Immature natural killer cell (primary cell): ENCODE measurements at places on chromosomes 16 and 17.

GRCh38 chr17:32835291-32835761 is 41.6 kb downstream of the MYO1D start:
- no peak overlapping the region for H3K27ac ChIP-seq
- H3K4me1 ChIP-seq, result no peaks in the 10 kb centered on the region
- no peaks in the 10 kb centered on the region for H3K36me3 ChIP-seq
- H3K4me3 ChIP-seq, result no peak overlapping the region
- peaks cover 3% of the 10 kb centered on the region for H3K27me3 ChIP-seq

DNA sequence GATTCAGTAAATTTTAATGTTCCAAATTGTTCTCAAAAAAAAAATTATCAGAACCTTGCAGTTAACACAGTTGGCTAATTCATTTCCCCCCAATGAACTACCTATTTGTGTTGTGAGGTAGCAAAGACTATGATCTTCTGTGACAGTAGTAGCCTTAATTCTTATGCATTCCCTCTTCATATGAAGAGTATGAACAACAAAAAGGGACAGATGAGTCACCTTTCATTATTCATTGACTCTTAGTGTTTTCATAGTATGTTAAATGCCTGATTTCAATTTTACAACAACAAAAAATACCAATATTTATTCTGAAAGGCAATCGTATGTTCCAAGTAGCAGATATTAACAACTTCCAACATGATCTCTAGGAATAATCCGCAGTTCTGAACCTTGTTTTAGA is 3.6 kb upstream of the SLFN11 start:
- H3K27ac ChIP-seq, result no peak overlapping the region
- peaks cover 15% of the 10 kb centered on the region for H3K4me1 ChIP-seq
- H3K27me3 ChIP-seq, result peaks cover 17% of the 10 kb centered on the region
- no peak overlapping the region for H3K4me3 ChIP-seq
- DNase-seq, result no peak

GRCh38 chr16:30569281-30569680 is 2.2 kb downstream of the ZNF688 start:
- H3K27me3 ChIP-seq, result peaks cover 18% of the 10 kb centered on the region
- H3K4me3 ChIP-seq, result no peak overlapping the region
- no peaks in the 10 kb centered on the region for H3K36me3 ChIP-seq
- DNase-seq, result no peak
- peaks cover 35% of the 10 kb centered on the region for H3K4me1 ChIP-seq

DNA sequence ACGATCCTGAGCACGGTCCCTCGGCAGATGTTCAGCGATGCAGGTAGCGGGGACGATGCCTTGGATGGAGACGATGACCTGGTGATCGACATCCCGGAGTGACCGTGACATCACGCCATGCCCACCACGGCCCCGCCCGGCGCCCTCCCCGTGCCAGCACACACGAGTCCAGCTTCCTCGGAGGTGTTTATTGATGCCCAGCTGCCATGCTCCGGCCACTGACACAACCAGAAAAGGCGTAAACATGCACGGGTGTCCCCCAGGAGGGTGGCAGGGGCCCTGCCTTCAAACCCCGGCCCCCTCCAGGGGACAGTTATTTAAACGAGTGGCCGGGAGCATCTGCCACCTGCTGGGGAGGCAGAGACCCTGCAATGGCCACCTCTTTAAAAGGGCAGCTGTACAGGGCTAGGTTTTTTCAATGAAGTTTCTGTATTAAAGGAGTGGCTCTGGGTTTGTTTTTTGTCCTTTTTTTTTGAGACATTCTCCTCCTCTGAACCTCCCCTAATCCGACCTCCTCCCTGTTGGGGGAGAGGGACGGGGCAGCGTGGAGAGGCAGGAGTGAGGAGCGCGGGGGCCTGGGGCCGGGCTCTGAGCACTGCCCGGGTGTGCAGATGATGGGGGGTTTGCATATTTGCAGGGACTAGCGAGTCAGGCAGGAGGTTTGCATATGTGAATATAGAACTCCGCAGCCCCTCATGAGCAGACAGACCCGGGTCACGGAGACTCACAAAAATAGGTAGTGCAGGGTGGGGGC is 5.3 kb downstream of the DOC2A start:
- peaks cover 7% of the 10 kb centered on the region for H3K27me3 ChIP-seq
- no peaks in the 10 kb centered on the region for H3K4me1 ChIP-seq
- no peak overlapping the region for H3K27ac ChIP-seq
- peak; percentile 53 for DNase-seq
- peaks cover 8% of the 10 kb centered on the region for H3K36me3 ChIP-seq

DNA sequence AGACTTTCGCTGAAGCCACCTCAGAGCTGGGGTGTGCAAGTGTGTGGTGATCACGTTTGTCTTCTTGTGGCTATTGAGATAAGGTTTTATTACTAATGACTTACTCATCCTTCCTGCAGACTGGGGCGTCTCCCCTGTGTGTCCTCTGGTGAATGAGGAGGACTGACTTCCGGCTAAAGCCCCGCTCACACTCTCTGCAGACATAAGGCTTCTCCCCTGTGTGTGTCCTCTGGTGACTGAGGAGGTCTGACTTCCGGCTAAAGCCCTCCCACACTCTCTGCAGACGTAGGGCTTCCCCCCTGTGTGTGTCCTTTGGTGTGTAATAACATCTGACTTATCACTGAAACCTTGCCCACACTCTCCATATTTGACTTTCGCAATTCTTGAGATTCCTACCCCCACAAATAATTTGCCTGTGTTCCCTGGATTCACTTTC is 19.4 kb downstream of the PRDM7 start:
- peaks cover 4% of the 10 kb centered on the region for H3K27me3 ChIP-seq
- H3K27ac ChIP-seq, result no peak overlapping the region
- no peak for DNase-seq
- H3K4me1 ChIP-seq, result no peaks in the 10 kb centered on the region
- no peak overlapping the region for H3K4me3 ChIP-seq

GRCh38 chr16:81148277-81148676 is 52.1 kb upstream of the GCSH start:
- H3K36me3 ChIP-seq, result no peaks in the 10 kb centered on the region
- H3K27me3 ChIP-seq, result peaks cover 7% of the 10 kb centered on the region
- H3K27ac ChIP-seq, result no peak overlapping the region
- H3K4me1 ChIP-seq, result no peaks in the 10 kb centered on the region
- DNase-seq, result no peak

DNA sequence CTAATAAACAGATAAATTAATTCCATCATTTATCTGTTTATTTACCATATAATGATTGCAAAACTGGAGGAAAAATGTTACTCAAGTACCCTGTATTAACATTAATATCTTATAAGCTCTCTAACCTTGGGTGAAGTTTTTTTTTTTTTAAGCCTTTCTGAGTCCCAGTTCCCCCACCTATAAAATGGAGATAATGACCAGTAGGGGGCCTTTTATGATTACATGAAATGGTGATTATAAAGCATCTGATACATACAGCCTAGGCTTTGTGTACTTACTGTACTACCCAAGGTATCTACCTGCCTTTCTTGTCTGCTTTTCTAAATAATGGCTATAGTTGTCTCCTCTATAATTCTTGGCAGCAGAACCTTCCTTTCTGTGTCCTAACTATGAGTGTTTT is 22.6 kb downstream of the LRRC36 start:
- H3K27me3 ChIP-seq, result no peaks in the 10 kb centered on the region
- H3K36me3 ChIP-seq, result no peaks in the 10 kb centered on the region
- H3K27ac ChIP-seq, result no peak overlapping the region
- DNase-seq, result peak; percentile 8
- no peak overlapping the region for H3K4me3 ChIP-seq

GRCh38 chr16:59463776-59464175 is 729.7 kb upstream of the GOT2 start:
- no peaks in the 10 kb centered on the region for H3K4me1 ChIP-seq
- H3K36me3 ChIP-seq, result no peaks in the 10 kb centered on the region
- no peak overlapping the region for H3K27ac ChIP-seq
- no peak for DNase-seq
